ENCODE measurements at places on chromosomes 2 and 18. TPM values are rescaled to one million over a fixed set of nuclear protein-coding genes. Genes with fewer than 3 reads are reported as not detected.

The FAM228A gene
- total RNA-seq = not detected

The TMEM163 gene
- 2.4 TPM for total RNA-seq

DNA sequence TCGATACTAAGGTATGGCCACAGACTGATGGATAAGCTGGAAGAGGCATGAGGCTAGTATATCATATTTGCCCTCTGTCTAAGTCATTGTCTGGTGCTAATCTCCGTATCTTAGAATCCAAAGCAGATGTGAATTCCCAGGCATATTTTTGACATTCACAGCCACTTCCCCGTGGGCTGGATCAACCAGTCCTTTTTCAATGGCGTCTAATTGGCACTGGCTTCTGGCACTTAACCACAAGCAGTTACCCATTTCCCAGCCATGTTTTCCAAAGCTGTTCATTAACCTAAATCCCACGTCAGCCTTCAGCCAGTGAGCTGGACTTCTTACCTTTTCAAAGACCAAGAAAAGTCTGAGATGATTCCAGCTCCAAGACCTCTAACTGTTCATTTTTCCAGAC is 20.7 kb upstream of the ZNF407 start:
- DNase-seq = no peak
- no peak overlapping the region for H3K27ac ChIP-seq
- no peak overlapping the region for H3K4me3 ChIP-seq
- H3K4me1 ChIP-seq = no peaks in the 10 kb centered on the region
- peaks cover 91% of the 10 kb centered on the region for H3K27me3 ChIP-seq

DNA sequence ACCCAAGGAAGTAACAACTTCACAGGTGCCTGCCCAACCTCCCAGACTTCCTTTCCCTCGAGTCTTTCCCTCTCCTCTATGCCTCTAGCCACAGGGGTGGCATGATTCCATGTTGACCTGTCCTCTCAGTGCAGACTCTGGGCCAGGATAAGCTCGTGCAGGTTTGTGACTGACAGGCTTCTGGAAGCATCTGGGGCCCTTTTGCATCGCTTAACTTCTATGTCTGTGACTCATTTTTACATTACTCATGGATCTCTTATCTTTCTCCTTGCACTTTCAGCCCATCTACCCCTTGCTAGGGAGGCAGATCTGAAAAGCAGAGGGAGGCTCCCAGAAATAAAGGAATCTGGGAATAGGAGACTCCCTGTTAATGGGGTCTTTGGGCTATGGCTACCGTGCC is 98.5 kb upstream of the RIOK3 start:
- DNase-seq = peak; percentile 45
- no peak overlapping the region for H3K4me3 ChIP-seq
- H3K27me3 ChIP-seq = no peaks in the 10 kb centered on the region
- peaks cover 9% of the 10 kb centered on the region for H3K4me1 ChIP-seq

DNA sequence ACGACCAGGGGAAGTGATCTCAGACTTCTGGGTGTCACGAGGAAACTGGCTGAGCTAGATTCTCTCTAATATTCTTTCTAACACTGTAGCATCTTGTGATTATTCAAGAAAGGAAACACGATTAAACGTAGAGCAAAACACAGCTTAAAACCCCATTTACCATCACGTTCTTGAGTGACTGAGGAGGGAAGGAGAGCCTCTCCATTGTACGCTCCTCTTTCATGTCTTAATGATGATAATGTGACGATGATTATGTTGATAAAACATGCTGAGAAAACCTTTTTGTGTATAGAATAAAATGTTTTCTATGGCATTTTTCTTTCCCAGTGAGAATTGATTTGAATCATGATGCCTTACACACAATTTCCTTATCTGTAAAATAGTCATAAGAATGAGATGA is 705.6 kb upstream of the ID2 start:
- no peak overlapping the region for H3K4me3 ChIP-seq
- H3K36me3 ChIP-seq = no peaks in the 10 kb centered on the region
- H3K27ac ChIP-seq = no peak overlapping the region
- no peaks in the 10 kb centered on the region for H3K4me1 ChIP-seq
- no peak for DNase-seq

DNA sequence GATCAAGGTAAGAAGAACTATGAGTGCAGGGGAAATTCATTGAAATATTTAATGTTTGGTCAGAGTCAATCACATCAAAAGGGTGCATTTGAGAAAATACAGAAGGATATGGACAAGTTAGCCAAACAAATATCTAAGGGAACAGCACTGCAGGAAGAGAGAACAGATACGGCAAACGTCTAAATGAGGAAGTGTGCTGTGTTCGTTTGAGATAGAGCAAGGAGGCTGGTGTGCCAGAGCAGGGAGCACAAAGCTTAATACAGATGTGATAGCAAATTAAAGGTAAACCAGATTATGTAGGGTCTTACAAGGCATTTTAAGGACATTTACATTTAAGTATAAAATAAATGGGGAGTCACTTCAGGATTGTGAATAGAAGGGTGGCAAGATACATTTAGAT is 241.3 kb upstream of the ZNF804A start:
- H3K4me1 ChIP-seq = no peaks in the 10 kb centered on the region
- no peak overlapping the region for H3K27ac ChIP-seq
- no peak overlapping the region for H3K4me3 ChIP-seq
- H3K36me3 ChIP-seq = no peaks in the 10 kb centered on the region
- DNase-seq = no peak

Data from PC-9 (cell line).